ENCODE measurements at places on chromosomes 3 and 15.
A peak's percentile ranks its signal among the peaks of the same experiment; 100 is the strongest.

- no peak for DNase-seq
Observed at GRCh38 chr3:178137831-178138230, 398.4 kb upstream of the KCNMB2 start.

DNA sequence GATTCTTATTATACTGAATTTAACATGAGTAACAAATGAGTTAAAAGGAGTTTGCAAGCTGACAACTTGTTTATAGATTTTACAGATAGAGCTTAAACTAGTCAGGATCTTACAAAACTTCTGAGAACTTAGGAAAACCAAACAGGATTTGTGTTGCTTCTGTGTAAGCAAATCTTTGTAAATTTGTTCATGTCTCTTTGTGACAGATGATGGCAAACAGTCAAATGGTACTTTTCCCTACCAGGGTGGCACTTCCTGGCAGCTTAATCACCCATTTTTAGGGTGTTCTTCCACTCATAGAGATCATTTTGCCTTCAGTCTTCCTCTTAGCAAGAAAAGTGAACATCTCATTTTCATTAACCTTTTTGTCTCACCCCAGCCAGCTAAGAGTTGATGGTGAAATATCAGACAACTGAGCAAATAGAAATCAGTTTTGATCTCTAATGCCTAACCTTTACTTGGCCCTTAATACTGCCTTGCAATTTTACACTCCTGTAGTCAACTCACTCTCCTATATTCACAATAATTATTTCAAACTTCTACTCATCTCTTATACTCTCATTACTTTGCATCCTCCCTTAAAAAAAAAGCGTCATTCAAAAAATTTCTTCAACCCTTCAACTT, 23.7 kb upstream of the NECTIN3 start:
- no peak for DNase-seq

GRCh38 chr15:89083246-89083645, 5.0 kb upstream of the ABHD2 start:
- DNase-seq = no peak

DNA sequence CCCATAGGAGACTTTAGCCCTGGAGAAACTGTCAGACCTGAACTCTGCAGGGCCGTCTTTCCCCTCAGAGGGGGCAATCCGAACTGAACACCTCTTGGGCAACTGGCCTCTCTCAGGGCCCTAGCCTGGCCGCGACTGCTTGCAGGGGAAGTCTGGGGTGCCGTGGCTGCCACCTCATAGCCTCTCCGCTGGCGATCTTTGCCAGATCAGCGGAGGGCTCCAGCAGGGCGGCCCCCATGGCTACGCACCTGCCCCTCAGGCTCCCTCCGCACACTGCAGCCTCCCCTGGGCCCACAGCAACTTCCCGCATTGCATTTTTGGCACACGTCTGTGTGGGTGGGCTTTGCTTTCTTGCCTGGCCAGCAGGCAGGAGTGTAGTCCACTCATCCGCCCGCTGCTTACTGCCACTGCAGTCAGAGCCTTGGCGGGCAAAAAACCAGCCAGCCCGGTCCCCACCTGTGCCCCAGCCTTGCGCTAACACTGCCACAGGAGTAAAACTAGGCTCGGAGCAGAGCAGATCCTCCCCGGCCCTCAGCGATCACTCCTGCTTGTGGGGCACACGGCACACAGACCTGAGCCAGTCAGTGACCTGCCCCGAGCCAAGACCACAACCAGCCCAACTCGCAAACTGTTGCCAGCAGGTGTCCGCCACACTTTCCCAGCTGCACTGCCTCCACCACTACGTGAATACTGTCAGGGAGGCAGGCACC, 266.8 kb upstream of the CBLB start:
- DNase-seq = no peak

DNA sequence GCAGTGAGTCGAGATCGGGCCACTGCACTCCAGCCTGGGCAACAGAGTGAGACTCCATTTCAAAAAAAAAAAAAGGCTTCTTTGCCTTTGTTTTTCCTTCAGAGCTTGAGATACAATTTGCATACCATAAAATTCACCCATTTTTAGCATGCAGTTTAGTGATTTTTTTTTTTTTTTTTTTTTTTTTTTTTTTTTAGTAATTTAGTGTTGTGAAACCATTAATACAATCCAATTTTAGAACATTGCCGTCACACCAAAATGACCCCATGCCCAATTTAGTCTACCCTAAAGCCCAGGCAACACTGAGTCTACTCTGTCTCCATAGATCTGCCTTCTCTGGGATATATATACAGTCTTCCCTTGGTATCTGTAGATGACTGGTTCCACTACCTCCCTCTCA, 61.1 kb downstream of the USP50 start:
- no peak for DNase-seq

- DNase-seq = no peak
Observed at GRCh38 chr3:111351334-111351733, 190.7 kb upstream of the CD96 start.

DNA sequence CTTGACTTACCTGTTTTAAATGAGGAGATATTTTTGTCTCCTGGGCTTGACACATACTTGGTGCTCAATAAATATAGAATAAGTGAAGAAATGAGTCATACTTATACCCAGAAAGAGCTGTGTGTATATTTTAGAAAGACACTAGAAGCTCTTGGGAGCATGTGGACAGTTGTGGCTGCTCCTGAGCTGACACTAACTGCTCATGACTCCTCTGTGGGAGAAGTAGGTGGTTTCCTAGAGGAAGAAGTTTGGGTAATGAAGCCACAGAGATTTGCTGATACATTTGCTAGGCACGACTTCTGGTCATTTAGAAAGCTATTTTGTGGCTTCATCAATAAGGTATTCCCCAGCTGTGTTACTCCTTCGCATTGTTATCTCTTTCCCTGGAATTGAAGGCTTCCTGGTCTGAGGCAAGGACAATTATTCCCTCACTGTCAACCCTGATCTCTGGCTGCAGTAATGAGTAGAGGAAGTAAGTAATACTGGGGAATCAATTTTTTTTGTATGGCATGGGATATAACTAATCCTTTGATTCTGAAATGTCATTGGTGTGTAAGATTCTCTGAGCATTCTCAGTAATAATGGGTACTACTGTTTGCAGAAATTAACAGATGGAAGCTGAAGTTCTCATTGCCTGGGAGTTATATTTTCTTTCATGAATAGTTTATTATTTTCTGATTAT, 79.6 kb upstream of the DCBLD2 start:
- DNase-seq = no peak

- no peak for DNase-seq
Observed at GRCh38 chr3:61524933-61525332, 36.4 kb upstream of the PTPRG start.

DNA sequence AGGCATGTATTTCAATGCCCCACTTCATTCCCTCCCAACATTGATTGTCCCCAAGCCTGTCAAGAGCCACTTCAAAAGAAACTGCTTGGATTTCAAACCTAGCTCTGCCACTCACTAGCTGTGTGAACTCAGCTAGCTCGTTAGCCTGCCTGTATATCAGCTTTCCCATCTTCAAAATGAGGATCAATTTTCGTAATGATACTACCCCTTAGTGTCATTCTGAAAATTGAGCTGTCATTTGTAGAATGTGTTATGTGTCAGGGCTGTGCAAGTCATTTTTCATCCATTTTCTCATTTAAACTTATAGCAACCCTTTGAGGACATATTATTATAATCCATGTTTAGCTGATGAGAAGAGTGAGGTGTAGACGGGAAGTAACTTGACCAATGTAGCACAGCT, 88.6 kb downstream of the TRIM42 start:
- no peak for DNase-seq

DNA sequence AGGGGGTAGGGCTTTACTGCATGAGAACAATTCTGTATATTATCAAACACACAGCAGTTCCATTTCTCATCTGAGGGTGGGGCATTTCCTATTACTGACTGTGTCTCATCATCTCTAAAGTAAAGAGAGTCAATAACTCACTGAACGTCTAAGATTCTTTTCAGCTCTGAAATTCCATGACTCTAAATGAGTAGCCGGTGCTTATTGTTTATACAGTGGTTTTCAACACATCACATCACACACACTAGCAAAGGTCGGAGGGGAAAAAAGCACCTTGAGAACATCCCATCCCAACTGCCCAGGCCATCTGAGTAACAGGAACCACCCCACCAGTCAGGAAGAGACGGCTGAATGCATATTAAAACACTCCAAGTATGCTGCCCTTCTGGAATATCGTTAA, 196.0 kb downstream of the SUCLG2 start:
- no peak for DNase-seq

DNA sequence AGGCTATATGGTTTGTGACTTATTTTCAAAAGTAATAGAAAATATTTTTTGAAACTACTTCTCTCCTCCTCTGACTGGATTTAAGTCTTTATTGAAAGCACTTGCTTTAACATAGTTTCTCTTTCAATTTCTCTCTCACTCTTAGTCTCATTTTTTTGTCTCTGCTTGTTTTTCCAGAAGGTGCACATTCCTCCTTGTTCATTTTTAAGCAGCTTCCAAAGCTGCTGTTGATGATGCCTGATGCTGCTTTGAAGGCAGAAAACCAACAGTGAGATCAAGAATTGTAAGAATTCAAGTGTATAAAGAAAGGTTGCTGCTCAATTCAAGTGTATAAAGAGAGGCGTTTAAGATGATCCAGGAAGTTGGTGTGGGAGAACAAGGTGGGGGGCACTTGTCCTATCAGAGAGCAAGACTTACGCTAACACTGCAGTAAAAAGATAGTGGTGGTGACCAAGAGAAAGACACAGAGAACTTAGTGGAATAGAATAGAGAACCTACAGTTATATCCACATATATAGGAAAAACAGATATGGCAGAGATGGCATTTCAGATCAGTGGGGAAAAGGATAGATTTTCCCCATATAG, 12.1 kb downstream of the NR2C2 start:
- DNase-seq = no peak

DNA sequence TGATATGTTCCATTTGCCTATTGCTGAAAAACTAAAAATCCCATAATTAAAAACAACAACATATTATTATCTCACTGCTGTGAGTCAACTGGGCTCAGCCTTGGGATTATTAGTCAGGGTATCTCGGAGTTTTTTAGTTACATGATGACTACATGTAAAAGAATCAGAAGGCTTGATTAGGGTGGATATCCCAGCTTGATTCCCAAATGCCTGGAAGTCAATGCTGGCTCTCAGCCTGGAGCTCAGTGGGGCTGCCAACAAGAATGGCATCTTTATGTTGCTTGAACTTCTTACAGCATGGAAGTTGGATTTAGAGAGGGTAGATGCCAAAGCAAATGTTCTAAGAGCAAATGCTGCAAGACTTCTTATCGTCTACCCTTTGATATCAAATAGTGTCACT, 278.5 kb downstream of the PLOD2 start:
- DNase-seq = no peak

- no peak for DNase-seq
Observed at GRCh38 chr3:154668835-154669234, 238.8 kb upstream of the GPR149 start.

- no peak for DNase-seq
Observed at GRCh38 chr3:3902161-3902560, 102.9 kb downstream of the LRRN1 start.

DNA sequence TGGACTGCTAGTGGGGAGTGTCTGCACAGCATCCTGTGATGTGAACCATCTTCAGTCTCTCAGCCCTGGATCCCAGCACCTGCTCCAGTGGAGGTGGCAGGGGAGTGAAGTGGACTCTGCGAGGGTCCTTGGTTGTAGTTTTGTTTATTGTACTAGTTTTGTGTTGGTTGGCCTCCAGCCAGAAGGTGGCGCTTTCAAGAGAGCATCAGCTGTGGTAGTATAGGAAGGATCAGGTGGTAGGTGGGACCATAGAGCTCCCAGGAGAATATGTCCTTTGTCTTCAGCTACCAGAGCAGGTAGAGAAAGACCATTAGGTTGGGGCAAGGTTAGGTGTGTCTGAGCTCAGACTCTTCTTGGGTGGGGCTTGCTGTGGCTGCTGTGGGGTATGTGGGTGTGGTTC, 20.9 kb downstream of the NEK11 start:
- DNase-seq = no peak

- DNase-seq = no peak
Observed at GRCh38 chr3:138898708-138899107, 48.2 kb downstream of the FOXL2 start.

DNA sequence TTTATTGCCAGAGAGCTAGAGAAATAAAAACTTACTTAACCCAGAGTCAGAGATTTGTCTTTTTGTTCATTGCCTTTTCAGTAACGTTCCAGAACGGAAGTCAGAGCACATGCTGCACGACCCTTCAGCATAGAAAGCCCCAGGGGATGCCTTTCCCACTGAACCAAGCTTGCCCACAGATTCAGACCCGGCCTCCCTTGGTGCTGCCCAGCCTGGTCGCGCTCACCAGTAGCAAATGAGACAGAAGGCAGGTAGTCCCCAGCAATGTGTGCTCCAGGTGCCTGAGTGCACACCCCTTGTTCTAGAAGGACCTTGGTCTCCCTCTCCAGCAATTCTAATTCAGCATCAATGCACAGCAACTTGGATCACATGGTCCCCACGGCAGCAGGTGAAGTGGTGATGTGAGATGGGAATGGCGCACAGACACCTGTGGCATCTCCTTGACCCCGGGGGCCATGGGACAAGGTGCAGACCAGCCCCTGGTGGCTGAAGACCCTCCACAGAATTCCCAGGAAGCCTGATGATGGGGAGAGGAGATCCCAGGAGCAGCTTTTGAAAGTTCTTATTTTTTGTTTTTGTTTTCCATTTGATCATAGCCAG, 91.8 kb upstream of the IQSEC1 start:
- DNase-seq = no peak

GRCh38 chr15:62103431-62103830, 36.7 kb downstream of the C2CD4A start:
- no peak for DNase-seq

DNA sequence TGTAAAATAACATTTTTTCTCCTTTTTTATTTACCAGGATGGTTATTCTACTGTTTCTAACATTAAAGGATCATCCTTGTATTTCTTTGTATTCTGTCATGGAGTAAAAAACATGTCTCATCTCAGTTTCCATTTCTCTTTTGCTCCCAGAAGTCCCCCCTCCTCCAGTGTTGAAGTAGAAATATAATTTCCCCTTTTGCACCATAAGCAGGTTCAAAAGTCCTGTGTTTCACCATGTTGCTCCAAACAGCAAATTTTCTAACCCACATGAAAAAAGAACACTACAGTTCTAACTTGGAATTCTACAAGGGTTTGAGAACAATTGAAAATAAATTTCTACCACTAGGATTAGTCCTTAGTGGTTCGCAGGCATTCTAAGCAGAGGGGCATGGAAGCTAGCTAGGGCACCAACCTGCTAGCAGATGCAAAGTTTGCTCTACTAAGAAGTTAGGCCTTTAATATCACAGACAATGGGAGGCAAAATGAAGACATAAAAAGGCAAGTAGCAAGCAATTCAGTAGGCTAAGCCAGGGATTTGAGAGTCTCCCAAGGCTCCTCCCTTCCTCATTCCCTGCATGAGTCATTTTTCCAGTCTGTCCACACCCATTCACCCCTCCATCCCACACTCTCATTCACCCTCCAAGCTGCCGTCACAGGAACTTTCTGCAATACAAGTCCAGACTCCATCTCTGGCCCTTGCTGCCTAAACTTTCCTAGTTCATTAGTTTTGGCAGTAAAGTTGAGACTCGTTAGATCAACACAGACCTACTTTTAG, 2.3 kb upstream of the MBNL1 start:
- DNase-seq = peak; percentile 76

DNA sequence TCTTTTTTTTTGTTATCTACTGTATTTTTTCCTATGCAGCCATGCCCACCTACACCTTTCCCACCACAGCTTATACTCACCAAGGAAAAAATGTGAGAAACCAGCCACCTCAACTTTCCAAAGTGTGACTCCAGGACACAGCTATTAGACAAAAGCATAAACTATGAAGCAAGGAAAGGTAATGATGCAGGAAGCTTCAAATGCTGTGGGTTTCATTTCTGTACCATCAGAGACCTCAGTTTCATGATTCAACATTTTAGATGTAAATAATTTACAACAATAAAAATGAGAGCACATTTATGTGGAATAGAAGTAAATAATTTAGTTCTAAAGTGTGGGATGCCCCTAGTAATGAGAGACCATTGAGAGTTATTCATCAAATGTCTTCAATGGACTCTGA, 115.1 kb downstream of the CDIN1 start:
- no peak for DNase-seq

Measured in psoas muscle (tissue), 8 donors.